ENCODE measurements at places on chromosomes 5 and 9.

DNA sequence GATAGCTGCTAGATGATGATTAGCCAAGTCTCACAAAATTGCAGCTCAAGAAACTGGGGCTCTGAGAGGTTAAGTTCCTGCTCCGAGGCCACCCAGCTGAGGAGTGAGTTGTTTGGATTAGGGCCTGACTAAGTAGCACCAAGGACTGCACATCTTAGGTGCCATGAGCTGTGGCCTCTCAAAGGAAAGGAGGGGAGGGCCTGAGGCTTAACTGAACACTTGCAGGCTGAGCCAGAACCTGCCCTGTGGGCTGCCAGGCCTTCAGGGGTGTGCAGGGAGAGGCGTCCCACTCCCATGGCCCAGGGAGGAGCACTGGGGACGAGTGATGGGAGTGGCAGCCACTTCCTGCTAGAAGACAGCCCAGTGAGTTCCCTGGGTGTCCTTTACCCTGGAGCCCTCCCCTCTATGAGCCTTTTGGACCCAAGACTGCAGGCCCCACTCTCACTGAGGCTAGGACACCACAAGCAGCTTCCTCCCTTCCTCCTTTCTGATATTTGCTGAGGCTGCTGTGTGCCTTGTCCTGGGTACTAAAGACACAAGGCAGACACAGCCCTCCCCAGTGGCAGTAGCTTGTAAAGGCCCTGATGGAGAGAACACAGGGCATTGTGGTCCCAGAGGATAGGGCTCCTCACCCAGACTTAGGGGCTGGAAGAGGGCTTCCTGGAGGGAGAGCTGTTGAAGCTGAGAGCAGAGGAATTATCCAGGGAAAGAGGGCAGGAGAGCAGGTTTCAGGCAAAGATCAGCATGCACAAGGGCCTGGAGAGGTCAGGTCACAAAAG, 22.1 kb downstream of the LMX1B start:
- no peak for DNase-seq

DNA sequence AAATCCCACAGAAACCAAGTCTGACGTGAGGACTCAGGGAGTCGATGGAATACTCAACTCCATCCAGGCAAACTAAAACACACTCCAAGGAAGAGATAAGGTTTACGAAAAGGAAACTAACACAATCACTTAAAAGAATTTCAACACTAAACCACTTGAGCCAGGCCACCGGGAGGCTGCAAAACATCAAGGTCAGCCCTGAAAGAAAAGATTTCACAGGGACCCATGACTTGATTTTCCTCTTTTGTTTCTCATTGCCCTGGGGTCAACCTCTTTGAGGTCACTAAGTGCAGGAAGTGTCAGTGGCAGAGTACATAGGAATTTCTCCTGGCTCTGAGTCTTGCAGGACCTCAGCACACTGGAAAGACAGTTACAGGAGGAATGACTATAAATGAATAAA, 77.8 kb upstream of the TARS1 start:
- DNase-seq: no peak

DNA sequence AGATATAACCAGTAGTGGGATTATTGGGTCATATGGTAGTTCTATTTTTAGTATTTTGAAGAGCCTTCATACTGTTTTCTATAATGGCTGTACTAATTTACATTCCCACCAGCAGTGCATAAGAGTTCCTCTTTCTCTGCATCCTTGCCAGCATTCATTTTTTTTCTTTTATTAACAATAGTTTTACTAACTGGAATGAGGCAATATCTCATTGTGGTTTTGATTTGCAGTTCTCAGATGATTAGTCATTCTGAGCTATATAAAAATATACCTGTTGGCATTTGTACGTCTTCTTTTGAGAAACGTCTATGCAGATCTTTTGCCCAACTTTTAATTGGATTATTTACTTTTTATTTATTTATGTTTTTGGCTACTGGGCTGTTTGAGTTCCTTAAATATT, 1579.3 kb upstream of the CDH6 start:
- DNase-seq: no peak

DNA sequence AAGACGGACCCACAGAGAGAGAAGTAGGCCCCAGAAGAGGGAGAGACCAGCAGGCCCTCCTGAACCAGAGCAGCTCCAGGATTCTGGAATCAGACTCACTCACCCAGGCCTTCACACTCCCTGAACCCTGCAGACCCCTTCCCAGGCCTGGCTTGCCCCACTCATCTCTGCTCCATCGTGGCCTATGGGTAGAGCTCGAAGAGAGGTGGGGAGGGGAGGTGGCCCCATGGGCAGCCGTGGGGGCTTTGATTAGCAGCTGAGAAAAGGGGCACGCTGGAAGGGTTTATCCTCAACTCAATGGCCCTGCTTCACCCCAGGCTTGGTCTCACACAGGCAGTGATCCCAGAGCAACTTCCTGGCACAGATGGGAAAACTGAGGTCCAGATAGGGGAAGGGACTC, 613 bp downstream of the MYMK start:
- DNase-seq: no peak

- DNase-seq: no peak
Measured at GRCh38 chr9:5515261-5515650, 4.9 kb downstream of the PDCD1LG2 start.

Data from GM03348 (cell line).